ENCODE measurements at places on chromosomes 12 and 14. TPM values are rescaled to one million over a fixed set of nuclear protein-coding genes. Genes with fewer than 3 reads are reported as not detected.
A peak's percentile ranks its signal among the peaks of the same experiment; 100 is the strongest.

DNA sequence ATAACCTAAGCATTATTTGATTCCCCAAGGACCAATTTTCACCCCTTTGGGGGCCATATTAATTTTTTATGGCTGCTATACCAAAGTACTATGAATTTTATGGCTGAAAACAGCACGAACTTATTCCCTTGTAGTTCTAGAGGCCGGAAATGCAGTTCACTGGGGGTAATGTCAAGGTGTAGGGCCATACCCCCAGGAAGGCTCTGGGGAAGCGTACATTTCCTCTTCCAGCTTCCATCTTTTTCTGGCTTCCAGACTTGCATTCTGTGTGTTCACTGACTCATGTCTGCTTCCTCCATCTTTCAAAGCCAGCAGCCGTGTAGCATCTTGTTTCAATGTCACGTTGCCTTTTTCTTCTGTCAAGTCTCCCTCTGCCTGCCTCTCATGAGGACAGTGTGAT is 133.5 kb downstream of the BICD1 start:
- DNase-seq = no peak

- DNase-seq = no peak
Observed at GRCh38 chr14:104477666-104478380, 101.7 kb upstream of the C14orf180 start.

GRCh38 chr12:102879144-102879763 is 37.8 kb downstream of the PAH start:
- DNase-seq = peak; percentile 83

DNA sequence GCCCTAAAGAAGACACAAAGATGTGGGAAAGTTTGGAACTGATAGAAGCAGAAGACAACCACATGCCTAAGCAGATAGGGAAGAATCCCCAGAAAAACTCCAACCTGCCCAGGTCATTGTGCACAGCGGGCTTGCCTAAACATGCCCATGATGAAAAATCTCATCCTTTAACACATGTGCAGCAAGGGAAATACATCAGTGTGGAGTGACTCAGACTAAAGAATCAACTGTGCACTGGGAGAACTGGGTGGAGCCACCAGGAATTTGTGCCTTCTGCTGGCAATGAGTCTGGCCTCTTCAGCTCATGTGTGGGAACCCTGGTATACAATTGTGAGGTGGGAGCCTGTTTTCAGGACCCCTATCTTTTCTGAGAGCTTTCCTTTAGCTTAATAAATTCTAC is 398.5 kb downstream of the FSCB start:
- DNase-seq = no peak

GRCh38 chr14:64465831-64466554 is 694 bp downstream of the AKAP5 start:
- DNase-seq = no peak

- no peak for DNase-seq
Observed at GRCh38 chr12:122848471-122849351, 13.5 kb downstream of the HIP1R start.

DNA sequence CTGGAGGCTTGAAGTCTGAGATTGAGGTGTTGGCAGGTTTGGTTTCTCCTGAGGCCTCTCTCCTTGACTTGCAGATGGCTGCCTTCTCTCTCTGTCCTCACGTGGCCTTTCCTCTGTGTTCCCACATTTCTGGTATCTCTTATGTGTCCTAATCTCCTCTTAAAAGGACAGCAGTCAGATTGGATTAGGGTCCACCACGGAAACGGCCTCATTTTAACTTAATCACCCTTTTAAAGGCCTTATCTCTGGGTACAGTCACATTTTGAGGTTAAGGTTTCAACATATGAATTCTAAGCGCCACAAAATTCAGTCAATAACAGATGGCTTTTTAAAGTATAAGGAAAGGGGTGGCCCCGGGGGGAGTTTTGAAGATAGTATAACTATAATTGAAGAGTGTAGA is 33.5 kb downstream of the UNC79 start:
- DNase-seq = no peak

DNA sequence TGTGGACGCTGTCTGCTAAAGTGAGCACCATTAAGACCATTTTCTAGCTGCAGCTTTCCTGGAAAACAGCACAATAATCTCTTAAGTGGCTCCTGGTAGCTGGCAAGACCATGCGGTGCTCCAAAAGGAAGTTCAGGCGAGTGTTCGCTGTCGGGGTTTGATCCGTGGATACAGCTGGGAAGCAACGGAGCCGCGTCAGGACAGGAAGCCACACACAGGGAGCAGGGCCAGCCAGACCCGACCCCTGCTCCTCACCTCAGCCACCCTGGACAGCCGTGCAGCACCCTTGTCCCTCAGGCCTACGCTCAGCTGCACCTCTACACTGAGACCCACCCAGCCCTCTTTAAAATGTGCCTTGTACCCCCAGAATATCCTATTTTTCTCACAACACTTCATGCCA is 19.4 kb downstream of the ZFYVE21 start:
- peak; percentile 72 for DNase-seq

GRCh38 chr14:70821584-70822529 is 12.5 kb upstream of the MAP3K9 start:
- DNase-seq = peak; percentile 91

GRCh38 chr12:72082986-72083820 is 144.6 kb downstream of the TPH2 start:
- no peak for DNase-seq

GRCh38 chr14:31716208-31716607 is 155.0 kb downstream of the NUBPL start:
- DNase-seq = no peak

DNA sequence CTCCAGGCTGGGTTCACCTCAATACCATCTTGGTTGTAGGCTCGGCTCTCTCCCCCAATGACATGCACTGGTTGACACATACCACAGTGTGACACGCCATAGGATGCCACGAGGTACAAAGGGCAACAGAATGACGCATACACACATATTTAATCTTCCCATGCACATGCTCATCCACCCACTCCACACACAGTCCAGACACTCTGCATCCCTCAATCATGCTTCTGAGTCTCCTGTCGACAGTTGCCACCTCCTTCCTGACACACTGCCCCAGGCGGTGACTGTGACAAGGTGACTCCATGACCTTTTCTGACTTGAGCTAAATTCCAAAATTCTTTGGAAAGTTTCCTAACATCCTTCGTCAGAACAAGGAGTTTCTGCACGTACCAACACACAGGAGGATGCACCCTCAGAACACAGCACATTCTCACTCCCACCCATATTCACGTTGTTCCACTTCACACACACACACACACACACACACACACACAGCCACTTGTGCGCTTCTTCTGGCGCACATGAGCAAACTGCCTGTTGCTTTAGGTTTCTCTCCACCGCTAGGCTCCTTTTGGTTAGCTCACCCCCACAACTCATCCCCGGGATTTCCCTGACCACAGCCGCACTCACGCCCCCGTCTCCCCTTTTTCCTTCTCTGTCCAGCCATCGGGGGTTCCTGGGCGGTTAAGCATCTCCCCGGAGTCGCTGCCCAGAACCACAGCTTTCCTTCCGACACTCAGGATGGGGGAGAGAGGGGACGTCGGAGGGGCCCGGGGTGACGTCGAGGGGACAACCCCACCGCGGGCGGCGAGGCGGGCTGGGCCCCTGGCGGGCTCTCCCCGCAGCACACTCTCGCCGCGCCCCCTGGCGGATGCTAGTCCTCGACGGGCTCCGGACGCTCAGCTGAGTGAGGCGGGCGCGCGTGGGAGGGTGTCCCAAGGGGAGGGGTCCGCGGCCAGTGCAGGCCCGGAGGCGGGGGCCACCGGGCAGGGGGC is 536 bp upstream of the WNT1 start:
- peak; percentile 92 for DNase-seq

GRCh38 chr14:87868920-87869319 is 124.1 kb downstream of the GALC start:
- DNase-seq = no peak

DNA sequence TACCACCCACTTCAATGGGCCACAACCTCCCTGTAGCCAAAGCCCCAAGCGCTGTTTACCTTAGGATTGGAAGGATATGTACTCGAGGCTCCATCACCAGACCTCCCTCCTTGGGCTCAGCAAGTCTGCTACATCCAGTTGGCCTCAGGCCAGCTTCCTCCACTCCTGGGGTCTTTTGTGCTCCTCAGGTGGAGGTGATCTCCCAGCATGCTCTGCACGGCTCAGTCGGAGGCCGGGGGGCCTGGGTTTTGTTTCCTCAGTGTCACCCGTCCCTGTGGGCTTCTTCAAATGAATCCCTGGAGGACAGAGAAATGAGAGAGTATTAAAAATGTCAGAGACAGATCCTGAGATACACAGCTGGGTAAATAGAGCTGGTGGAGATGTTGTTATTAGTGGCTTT is 723.1 kb upstream of the TBX3 start:
- DNase-seq = no peak

BCL11B gene
- 1.5 TPM for total RNA-seq

VRTN gene
- not detected for total RNA-seq

ADCY6 gene
- 31.6 TPM for total RNA-seq

TUNAR gene
- not detected for total RNA-seq

BEGAIN gene
- total RNA-seq = 1.2 TPM

KRT77 gene
- total RNA-seq = not detected
